ENCODE measurements at places on chromosomes 6 and 20.

- no peak for DNase-seq
These were observed 79.0 kb downstream of the IPCEF1 start for GRCh38 chr6:154277629-154278017.

- DNase-seq: no peak
These were observed 207.2 kb upstream of the SSTR4 start for GRCh38 chr20:22827916-22828315.

- no peak for DNase-seq
These were observed 14.2 kb upstream of the BNIP5 start for GRCh38 chr6:36350681-36351571.

DNA sequence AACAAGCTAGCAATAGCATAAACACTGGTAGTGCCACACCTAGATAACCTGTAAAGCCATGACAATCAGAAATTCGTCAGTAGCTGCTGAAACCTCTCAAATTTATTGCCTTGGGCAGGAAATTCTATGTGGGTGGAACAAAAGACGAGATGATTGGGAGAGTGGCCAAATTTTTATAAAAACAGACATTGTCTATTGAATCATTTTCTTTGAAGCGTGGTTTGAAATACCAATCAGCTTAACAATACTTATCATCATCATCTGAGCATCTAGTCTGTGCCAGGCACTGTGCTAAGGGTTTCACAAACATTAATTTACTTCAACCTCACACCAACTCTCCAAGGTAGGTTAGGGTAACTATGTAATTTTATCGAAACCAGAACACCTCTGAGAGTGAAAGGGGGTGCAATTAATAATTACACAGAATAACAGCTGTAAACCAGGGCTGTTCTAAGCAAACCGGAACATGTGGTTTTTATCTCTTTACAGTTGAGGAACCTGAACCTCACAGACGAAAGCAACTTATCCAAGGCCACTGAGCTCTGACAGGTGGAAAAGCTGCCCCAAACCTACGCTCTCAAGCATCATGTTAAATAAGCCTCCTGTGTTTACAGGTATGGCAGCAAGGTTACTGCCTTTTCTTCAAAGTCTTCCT, 43.4 kb downstream of the NHSL1 start:
- no peak for DNase-seq

GRCh38 chr6:73691512-73691911, 4.5 kb upstream of the CD109 start:
- DNase-seq: no peak

GRCh38 chr6:43954311-43955131, 172.7 kb downstream of the MRPL14 start:
- DNase-seq: no peak

- no peak for DNase-seq
These were observed 11.3 kb upstream of the ABRACL start for GRCh38 chr6:139017227-139017626.

GRCh38 chr6:39441986-39442385, 119.5 kb upstream of the KCNK16 start:
- no peak for DNase-seq

- no peak for DNase-seq
These were observed 156.5 kb upstream of the OLIG3 start for GRCh38 chr6:137650720-137651119.

GRCh38 chr6:34663831-34664255, 32.7 kb downstream of the ILRUN start:
- no peak for DNase-seq

- DNase-seq: no peak
These were observed 248.1 kb downstream of the CD109 start for GRCh38 chr6:73943930-73944652.

DNA sequence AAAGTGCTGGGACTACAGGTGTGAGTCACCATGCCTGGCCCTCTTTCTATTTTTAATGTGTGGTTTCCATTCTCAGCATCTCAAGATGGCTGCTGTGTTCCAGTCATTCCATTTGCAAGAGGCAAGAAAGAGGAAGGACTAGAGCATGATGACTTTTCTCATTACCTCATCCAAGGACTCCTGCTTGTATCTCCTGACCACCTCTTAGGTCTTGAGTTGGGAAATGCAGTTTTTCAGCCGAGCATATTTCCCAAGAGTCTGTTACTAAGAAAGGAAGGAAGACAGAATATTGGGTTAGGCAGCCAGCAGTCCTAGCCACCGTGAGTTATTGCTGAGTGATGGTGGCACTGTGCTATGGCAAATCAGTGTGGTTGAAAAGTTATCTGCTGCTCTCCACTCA, 108.4 kb upstream of the INSM1 start:
- no peak for DNase-seq

DNA sequence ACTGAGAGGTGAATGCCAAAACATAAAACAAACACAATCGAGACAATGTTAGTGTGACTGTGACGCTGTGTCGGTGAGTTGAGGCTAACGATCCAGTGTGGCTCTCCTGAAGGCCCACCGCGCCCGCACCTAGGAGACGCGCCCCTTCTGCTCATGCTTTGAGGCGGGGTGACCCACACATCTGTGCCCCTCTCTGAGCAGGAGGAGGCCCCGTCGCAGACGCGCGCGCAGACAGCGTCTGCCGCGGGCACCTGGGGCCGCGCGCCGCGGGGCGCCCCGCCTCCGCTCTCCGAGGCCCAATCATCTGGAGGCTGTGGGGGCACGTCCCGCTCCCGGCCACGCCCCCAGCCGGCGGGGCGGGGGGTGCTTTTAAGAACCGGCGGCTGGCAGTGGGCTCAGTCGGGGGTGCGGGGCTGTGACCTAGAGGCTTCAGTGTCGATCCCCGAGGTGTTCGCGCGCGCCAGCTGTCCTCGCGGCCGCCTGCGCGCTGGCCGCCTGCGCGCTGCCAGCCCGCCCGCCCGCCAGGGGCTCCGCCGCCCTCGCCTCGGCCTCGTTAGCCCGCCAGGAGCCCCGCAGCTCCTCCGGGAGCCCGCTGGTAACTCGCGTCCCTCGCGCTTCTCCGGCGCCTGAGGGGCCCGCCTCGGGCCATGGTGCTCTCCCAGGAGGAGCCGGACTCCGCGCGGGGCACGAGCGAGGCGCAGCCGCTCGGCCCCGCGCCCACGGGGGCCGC, at the start of gene SLC16A10:
Gene SLC16A10 (plus strand): TSS at position 398 of the 730 bp plus-strand sequence. CDS start 250 bp downstream, at position 648.
- DNase-seq: peak; percentile 90

All from effector CD8-positive, alpha-beta T cell (primary cell).